CD4-positive, alpha-beta T cell treated with Interleukin-1 beta for 1 hour (primary cell): ENCODE measurements at places on chromosomes 2 and 18.

- DNase-seq = no peak
These were observed 6.4 kb upstream of the D2HGDH start for GRCh38 chr2:241728000-241728399.

DNA sequence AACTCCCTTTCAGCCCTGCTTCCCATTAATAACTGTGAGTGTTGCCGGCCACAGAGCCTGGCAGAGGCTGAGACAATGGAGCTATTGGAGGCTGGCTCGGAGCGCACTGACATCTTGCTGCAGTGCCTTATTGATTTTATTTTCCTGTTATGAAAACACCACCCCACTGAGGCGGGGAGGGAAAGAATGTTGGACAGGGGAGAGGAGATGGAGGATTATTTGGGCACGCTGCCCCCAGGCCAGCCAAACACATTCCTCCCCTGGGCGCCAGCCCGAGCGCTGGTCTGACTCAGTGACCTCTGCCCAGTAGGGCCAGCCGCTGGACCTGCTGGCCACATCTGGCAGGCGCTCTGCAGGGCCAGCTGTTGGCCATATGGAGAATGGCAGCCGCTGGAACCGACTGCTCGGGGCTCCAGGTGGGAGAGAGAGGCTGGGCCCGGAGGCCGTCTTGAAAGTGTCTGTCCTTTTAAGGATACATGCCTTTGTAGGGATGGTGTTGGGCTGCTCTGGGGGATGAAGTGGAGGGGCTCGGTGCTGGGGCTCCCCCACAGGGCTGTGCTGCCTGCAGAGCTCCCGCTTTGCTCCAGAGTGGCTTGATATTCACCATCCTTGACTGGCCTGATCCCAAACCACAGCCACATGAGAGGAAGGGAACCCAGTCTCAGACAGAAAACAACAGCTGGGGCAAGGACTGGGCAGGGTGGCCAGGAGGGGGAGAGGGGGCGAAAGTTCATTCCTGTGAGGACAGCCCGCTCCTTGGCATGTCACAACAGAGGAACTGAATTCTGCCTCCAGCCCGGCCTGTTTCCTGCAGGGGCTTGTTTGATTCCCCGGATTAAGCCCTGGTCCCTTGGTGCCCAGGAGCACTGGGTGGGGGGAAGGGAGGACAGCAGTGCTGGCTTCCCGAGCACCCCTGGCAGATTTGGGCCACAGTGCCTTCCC lies 179.0 kb downstream of the KLHL29 start:
- no peak for DNase-seq

DNA sequence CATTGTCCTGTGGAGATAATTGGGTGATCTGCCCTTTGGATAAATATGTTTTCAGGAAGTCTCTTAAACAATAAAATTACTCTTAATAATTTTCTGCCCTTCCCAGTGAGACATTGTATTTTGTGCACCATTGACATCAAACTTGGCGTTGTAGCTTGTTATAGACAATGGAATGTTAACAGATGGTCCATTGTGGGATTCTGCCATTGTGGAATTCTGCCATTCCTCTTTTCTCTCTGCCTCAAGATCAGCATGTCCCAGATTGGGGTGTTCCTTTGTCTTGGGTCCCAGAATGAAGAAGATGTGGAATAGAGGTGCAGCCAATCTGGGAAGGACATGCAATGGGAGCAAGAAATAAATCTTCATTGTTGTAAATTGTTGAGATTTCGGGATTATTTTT lies 15.1 kb upstream of the LDAH start:
- DNase-seq = no peak

GRCh38 chr2:40346535-40347354 lies 105.1 kb downstream of the SLC8A1 start:
- DNase-seq = no peak

DNA sequence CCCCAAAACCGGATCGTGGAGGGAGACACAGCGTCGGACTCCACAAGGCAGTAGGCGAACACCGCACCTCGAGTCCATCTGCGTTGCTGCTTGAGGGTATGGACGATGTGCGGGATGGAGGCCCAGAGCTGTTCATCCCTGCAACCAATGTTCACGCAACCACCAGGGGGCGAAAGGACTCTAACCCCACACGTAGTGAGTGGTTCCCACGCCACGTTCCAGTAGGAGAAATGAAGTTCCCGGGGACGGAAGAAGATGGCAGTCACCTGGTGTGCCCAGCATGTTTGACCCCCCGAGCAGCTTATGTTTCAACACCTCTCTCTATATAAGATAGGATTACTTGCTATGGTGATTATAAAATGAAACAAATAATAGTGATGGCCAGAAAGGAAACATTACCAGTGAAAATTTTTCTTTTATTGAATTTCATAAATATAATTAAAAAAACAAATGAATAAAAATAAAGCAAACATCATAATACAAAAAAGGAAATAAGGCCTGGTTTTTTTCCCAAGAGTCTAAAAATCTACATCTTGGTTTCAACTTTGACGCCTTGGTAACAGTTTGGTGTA lies 184.3 kb downstream of the SH3BP4 start:
- peak; percentile 41 for DNase-seq

DNA sequence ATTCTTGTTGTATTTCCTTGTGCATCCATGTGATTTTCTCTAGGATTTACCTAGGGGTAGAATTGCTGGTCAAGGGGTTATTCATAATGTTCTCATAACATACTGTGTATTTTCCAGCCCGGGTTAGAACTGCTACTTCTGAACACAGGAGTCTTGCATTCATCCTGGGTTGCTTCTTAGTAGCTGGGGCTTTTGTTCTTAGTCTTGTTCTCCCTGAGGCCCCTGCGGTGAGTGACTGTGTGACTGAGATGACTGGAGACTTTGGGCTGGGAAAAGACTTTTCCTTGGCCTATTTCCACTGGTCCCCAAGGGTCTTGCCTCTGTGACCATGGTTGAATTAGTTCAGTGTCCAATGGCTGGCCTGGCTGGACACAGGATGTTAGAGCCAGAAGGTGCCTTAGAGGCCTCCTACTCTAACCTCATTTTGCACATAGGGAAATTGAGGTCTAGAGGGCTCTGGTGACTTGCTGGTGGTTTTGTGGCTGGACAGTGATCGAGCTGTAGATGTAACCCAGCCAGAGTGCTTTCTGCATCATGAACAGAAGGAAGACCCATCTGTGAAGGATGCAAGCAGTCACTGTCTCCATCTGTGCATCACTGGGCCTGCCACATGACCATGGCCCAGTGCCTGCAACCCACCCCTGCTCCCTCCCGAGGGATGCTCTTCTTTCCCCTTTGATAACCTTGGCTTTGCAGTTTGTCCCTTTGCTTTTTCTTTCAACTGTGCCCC lies 233.3 kb downstream of the FHOD3 start:
- no peak for DNase-seq

DNA sequence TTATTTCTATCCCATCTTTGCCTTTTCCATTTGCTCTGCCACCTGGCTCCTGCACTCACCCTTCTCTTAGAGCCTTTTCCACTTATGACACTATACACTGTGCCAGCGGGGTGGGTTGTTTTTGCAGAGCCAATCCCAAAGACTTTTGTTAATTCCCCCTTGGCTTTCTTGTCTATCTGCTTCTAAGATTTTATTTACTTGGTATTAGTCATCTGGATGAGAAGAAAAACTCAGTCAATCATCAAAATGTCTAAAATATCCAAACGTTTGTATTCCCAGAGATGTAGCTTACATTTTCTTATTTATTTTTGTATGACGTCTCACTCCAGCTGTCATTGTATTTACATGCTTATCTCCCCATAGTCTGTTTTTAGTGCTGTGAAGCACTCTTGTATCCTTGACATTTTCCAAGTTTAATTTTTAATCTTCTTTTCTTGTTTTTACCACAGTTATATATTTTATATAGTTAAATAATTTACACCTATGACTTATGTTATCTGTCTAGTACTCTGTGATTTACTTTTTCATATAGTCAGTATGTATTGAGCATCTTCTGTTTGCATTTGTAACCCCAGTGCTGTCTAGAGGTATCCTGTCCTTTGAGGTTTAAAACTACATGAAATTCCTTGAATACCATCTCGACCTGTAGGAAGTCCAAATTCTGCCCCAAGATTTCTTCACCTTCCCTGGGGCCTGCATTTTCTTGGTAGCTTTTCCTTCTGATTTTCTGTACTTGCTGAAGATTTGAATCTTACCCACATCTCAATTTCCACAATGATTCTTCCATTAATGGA lies 55.1 kb downstream of the COL4A3 start:
- DNase-seq = no peak

GRCh38 chr2:10903861-10904210 lies 7.9 kb upstream of the KCNF1 start:
- no peak for DNase-seq

- DNase-seq = peak; percentile 48
These were observed 35.1 kb upstream of the SLC14A1 start for GRCh38 chr18:45688833-45689232.

GRCh38 chr2:147273106-147273505 lies 571.7 kb upstream of the ACVR2A start:
- DNase-seq = no peak

GRCh38 chr2:15391751-15392150 lies 169.4 kb downstream of the NBAS start:
- DNase-seq = no peak

DNA sequence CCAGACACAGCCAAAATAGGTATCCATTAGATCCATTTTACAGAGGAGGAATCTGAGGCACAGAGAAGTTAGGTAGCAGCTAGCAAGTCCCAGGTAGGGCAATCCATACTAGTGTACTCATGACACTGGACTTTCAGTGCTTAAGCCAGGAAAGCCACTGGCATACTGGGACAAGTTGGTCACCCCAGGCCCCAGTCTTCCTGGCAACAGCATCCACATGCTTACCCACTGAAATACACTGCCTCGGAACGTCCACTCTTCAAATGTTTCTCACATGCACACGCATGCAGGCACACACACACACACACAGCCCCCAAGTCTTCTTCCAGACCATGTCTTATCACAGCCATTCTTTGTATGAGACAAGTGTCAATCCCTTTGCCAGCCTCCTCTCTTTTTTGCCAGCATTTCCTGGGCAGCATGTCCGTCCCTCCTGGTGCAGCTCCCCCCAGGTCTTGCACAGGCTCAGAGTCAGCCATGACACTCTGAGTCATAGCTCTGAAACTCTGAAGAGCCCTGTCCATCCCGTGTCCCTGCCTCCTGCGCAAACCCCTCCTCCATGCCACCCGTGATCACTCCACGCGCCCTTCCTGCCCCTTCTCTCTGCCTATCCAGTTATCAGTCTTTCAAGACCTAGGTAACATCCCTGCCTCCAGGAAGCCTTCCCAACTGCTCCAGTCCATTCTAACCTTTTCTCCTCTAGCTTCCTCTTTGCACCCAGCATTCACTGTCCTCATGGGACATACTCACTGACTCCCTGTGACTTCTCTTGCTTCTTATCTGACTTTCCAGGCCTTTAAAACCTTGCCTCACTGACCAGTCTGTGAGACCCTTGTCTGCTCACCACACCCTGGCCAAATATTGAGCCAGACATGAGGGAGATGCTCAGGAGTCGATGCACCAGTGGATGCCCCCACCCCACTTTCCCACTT lies 10.9 kb upstream of the TEX261 start:
- DNase-seq = no peak

GRCh38 chr2:64858541-64859311 lies 130.5 kb upstream of the SLC1A4 start:
- DNase-seq = no peak

DNA sequence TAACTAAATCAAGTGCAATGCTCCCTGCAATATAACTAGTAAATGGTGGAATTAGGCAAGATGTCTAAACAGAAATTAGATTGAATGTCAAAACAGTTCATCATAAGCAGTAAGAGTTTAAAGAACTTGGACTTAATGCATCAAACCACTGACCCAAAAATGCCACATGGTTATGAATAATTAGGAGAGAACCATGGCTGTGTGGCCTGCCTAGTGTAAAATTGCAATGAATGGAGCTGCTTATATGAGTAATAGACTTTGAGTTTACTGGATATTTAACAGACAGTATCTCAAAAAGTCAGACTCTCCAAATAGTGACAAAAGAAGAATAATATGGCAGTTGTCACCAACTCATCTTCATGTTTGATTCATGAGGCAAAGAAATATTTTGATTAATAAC lies 101.6 kb upstream of the COL5A2 start:
- DNase-seq = no peak

DNA sequence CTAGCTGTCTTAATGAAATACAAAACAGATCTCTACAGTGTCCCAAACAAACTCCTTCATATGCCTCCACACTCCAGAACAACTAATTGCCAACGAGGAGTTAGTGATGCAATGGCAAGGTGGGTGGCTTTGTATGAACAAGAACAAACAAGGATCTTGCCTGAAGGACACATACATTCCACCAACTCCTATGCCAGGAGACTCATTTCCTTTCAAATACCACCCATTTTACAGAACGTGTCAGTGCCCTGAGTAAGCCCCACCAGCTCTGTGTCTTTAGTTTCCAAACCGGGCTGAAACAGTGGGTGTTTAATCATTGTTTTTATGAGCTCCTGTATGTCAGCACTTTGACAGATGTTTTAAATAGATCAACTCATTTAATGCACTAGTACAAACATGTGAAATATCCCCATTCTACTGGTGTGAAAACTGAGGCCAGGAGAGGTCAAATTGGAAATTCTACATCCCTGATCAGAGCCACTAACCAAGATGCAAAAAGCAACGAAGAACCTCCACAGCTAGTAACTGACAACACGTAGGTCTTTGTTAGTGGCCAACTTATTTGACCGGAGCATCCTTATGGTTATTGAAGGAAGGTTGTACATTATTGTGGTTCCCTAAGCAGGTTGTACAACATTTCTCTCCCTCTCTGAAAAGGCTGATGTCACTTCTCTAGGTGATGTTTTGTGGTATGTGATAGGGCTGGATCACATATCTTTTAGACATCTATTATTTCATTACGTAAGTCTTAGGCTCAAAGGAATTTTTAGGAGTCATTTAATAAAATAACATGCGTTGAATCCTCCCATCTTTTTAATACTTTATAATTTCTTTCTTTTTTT lies 534.9 kb upstream of the TNP1 start:
- DNase-seq = no peak

- no peak for DNase-seq
These were observed 66.7 kb downstream of the MARCHF4 start for GRCh38 chr2:216305574-216305973.
